ENCODE measurements at places on chromosomes 2 and 18. TPM values are rescaled to one million over a fixed set of nuclear protein-coding genes. Genes with fewer than 3 reads are reported as not detected.

SPATA3 gene
- not detected for total RNA-seq

MOGAT1 gene
- total RNA-seq: not detected

- peak; percentile 39 for DNase-seq
Observed at GRCh38 chr18:46053368-46054095, 18.5 kb downstream of the PSTPIP2 start.

GRCh38 chr2:210287301-210287700 is 27.7 kb downstream of the MYL1 start:
- DNase-seq: no peak

Data from fibroblast of the aortic adventitia (primary cell).